ENCODE measurements at places on chromosomes 1 and 21. TPM values are rescaled to one million over a fixed set of nuclear protein-coding genes. Genes with fewer than 3 reads are reported as not detected.

The MROH7 gene
- 4.5 TPM for total RNA-seq

GRCh38 chr1:202355944-202356553, 7.5 kb downstream of the PPP1R12B start:
- no peak for DNase-seq

The S100B gene
- 5.5 TPM for total RNA-seq

GRCh38 chr1:2983706-2984398, 37.4 kb upstream of the ACTRT2 start:
- DNase-seq, result peak; percentile 27

DNA sequence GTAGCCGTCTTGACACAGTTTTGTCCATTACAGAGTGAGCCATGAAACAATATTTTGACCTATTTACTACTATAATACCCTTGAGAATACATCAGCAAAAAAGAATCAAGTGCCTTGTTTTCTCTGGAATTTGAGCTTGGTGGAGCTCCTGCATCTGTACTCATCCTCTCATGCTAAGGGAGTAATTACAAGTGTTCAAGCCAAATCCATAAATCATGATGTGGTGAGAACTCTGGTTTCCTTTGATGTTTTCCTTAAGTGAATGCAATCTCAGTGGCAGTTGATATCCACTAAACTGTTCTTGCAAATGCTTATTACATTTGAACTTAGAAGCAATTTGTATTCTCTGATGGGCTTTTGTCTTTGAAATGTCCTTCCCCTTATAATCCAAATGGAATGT, 824.6 kb upstream of the TMPRSS15 start:
- DNase-seq, result no peak

The KRTAP7-1 gene
- not detected for total RNA-seq

DNA sequence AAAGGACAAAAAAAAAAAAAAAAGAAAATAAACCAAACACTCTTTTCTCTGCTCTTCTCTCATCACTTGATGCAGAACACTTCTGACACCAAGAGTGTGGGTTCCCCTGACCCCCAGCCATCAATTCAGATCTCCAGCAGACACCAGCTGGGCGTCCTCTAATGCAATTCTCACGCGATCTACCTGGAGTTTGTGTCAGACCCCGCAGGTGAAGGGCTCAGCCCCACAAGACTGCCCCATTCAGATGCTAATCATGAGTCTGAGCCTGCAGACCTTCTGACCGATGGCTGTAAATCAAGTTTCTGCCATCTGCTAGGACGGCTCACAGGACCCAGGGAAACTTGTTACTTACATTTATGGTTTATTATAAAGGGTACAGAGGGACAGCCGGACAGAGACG, 133.6 kb upstream of the C1orf174 start:
- no peak for DNase-seq

DNA sequence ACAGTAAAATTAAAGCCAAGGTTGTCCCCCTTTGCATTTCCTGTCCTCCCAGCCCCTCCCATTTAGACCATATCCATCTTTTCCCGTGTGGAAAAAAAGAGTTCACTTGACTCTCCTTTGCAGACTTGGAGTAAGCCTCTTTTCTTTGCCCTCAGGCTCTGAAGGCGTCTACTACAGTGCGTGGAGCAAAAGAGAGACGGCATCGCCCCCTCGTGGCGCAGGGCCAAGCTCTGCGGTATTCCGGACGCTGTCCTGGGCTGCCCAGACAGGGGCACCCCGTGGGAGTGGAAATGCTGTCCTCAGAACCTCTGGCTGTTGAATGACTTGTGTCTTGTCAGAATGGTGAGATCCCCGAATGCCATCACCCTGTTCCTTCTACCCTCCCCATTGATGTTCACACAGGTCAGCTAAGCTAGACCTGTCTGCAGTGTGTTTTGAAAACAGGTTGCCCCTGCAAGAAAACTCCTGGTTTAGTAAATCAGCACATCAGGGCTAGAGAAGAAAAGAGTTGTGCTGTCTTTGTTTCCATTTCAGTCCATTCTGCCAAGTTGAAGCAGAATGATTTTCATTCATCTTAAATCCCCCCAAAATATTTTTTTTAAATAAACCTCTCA, 12.3 kb upstream of the GJA8 start:
- DNase-seq, result peak; percentile 84

DNA sequence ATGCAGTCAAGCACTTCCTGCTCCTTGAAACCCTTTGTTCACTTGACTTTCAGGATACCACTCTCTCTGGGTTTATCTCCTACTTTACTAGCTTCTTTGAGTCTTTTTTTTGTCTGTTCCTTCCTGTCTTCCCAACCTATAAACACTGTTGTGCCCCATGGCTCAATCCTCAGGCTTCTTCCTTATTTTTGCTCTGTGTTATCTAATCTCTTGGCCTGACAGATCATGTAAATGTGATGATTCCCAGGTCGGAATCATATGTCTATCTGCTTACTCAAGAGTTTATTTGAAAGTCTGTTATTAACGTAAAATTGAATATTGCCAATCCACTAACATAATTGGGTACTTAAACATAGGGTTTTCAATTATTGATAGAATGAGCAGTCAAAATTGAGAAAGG, 171.7 kb upstream of the ST6GALNAC5 start:
- no peak for DNase-seq

DNA sequence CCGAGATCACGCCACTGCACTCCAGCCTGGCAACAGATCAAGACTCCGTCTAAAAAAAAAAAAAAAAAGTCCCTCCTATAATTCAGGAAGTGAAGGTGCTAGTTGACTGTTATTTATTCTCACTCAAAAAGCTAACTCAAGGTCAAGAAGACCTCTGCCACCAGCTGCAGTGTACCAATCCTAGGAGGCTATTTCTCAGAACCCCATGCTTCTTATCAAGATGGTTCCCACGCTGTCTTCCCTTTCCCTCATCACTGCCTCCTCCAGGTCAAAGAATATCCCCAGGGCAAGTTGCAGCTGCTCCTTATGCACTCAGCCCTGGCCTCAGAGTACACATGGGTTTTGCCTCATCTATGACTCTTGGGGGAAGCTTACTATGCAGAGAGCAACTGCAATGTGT, 53.6 kb downstream of the RERE start:
- no peak for DNase-seq

DNA sequence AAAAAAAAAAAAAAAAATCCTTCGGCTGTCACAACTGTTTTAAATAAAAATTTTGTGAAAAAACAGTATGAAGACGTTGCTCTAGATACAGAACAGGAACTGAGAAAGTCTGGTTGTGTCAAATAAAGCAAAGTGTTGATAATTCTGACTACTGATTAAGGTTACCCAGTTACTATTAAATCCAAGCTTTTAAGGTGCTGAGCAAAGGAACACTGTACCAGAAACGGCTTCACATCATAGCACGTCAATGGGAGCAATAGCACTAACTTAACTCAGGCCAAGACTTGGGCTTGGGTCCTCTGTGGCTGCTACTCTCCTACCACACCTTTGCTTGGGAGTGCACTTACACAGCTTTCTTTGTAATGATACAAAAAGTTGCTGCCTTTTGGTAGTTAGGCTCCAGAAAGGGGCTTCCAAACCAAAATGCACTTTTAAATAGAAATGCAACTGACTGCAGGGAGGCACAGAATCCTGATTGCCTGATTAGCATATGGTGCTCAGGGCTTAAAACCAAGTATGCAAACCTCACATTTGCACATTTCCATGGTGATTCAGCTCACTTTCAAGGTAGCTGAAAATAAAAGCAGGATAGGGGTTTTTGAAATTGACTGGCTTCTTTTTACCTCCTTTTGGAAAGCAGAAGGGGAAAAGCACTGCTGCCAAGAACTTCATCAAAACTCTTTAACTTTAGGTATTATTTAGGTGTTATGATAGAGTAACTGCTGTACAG, 6.3 kb downstream of the MCL1 start:
- DNase-seq, result no peak

- peak; percentile 69 for DNase-seq
Measured at GRCh38 chr1:25022361-25023189, 92.5 kb upstream of the RUNX3 start.

Data from Right ventricle myocardium superior (tissue), 1 donor.